ENCODE measurements at places on chromosomes 16 and 17.

DNA sequence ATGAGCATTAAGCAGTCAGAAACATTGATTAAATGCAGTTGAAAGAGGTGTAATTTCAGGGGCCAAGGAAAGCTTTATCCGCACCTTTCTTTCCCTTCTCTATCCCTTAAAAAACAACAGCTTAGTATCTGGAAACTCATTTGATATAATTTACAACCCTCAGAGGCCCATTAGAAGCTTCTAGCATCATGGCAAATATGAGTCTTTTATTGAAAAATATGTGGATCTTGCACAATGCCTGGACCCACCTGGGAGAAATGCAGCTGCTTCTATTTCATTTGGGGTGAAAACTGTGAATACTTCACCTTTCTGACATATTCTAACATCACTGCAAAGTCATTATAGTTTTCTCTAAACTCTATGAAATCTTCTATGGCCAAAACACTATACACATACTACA is 492.2 kb upstream of the PSMD7 start:
- H3K36me3 ChIP-seq: no peaks in the 10 kb centered on the region
- DNase-seq: no peak
- H3K4me1 ChIP-seq: no peaks in the 10 kb centered on the region
- H3K27ac ChIP-seq: no peak overlapping the region
- no peak overlapping the region for H3K4me3 ChIP-seq

- DNase-seq: no peak
- H3K27me3 ChIP-seq: no peaks in the 10 kb centered on the region
- no peaks in the 10 kb centered on the region for H3K4me1 ChIP-seq
- no peaks in the 10 kb centered on the region for H3K36me3 ChIP-seq
- H3K4me3 ChIP-seq: no peak overlapping the region
These were observed 89.0 kb downstream of the SHISA6 start for GRCh38 chr17:11330006-11330405.

DNA sequence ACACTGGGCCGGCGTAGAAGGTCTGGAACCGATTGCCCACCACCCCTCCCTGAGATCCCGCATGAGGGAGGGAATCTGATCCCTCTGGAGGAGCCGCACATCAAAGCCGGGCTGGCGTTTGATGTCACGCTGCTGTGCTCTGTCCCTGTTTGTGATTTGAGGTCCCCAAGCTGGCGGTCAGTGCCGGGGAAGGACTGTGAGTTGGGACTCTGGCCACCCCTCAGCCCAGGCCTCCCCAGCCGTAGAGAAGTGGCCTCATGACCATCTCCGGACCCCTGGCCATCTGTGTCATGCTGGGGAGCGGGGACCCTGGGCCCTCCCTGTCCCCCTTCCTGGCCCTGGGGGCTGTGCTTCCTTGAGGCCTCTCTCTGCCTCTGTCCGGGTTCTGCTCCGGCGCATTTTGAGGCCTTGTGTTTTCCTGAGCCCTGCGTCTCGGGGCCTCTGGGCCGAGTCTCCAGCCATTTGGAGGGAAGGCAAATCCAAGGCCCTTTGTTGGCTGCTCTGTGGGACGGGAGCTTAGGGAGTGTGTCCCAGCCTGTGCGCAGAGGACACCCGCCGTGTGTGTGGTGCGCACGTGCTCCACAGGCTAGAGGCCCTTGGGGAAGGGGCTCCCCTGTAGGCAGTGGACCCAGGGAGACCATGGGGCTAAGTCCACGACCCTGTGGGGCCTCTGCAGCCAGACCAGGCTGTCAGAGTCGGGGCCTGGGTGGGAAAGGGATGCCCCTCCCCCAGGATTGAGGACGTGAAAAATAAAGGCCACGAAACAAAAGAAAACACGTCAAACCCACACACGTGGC is 15.1 kb downstream of the ASPSCR1 start:
- no peaks in the 10 kb centered on the region for H3K27me3 ChIP-seq
- H3K4me1 ChIP-seq: no peaks in the 10 kb centered on the region
- H3K36me3 ChIP-seq: peaks cover 5% of the 10 kb centered on the region

DNA sequence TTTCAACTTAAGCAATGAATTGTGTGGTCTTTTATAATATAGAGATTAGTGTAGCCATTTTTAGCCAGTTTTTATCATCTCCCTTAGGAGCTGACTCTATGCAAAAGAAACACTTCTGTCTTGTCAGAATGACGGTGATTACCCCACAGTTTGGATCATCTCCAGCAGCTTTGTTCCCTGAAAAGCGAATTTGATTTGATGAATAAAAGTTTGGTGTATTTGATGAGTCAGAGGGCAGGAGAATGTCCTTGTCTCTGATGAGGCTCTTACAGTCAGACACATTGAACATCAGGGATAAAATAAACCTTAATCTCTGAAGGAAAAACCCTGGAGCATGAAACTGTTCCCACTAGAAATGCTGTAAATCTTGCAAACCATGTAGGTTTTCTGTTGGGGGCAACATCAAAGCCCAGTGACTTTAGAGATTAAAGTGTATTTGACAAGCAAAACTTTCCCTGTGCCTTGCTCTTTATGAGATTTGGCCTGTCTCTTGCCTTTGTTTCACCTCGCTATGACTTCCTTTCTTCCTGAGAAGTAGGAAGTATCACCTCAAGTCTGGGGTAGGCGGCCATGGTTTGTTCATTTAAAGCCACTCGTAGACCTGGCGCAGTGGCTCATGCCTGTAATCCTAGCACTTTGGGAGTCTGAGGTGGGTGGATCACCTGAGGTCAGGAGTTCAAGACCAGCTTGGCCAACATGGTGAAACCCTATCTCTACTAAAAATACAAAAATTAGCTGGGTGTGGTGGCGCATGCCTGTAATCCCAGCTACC is 209.3 kb downstream of the FTO start:
- no peak overlapping the region for H3K27ac ChIP-seq
- H3K27me3 ChIP-seq: no peaks in the 10 kb centered on the region
- no peak for DNase-seq
- peaks cover 26% of the 10 kb centered on the region for H3K4me1 ChIP-seq

DNA sequence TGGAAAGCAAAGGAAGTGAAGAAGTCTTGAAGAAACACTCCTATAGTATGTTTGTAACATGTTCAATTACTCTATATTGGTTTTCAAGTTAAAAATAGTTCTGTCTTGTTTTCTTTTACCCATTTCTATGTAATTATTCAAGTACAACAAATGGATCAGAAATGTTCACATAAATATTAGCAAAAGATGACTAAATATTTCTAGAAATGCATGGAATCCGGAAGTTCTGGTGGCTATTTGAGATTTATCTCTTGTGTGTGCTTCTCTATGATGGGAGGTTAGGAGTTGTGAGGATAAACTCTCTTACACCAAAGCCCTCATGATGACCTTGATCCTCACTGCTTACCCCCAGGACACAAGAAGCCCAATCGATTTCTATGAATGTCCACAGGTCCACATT is 237.5 kb downstream of the CDH8 start:
- no peak for DNase-seq
- no peaks in the 10 kb centered on the region for H3K27me3 ChIP-seq
- no peaks in the 10 kb centered on the region for H3K4me1 ChIP-seq
- no peaks in the 10 kb centered on the region for H3K36me3 ChIP-seq
- no peak overlapping the region for H3K4me3 ChIP-seq
- no peak overlapping the region for H3K27ac ChIP-seq

GRCh38 chr17:7837408-7838088 is 3.5 kb downstream of the KDM6B start:
- DNase-seq: no peak
- H3K27ac ChIP-seq: peak overlapping the region; percentile 100
- H3K36me3 ChIP-seq: peaks cover 11% of the 10 kb centered on the region
- peak overlapping the region; percentile 95 for H3K4me3 ChIP-seq
- H3K27me3 ChIP-seq: peaks cover 8% of the 10 kb centered on the region

- H3K27ac ChIP-seq: no peak overlapping the region
- no peak overlapping the region for H3K4me3 ChIP-seq
- no peak for DNase-seq
- no peaks in the 10 kb centered on the region for H3K4me1 ChIP-seq
These were observed 187.5 kb upstream of the FOXF1 start for GRCh38 chr16:86322806-86323205.

DNA sequence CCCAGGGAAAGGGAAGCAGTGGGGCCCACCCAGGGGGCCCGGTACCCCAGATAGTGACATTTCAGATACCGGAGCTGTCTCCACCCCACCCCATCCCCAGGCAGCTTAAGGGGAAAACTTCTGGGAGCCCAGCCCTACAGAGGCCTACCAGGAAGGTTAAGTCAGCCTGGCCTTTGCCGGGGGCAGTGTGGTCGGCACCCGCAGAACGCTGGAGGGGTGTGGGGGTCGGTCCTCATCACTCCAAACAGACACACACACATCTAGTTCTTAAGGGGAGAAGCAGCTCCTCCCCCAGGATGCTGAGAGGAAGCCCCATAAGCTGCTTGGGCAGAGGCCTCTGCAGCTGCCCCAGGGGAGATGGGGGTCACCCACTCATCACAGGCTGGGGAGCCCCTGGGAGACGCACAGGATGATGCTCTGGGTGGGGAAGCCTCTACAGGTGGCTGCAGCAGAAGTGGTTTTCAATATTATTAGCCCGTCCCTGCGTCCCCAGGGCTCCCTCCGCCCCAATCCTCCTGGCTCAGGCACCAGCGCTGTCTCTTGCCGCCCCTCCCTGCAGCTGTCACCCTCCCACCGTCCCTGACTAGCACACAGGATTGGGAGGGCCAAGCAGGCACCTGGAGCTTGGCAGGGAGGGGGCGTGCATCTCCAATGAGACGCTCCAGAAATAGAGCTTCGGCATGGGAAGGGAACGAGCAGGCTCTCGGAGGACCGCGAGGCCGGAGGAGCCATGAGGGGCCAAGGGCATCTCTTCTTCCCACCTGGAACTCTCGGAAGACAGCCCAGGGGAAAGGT is 1.4 kb upstream of the ABR start:
- no peaks in the 10 kb centered on the region for H3K36me3 ChIP-seq
- no peak for DNase-seq
- no peaks in the 10 kb centered on the region for H3K27me3 ChIP-seq
- peaks cover 30% of the 10 kb centered on the region for H3K4me1 ChIP-seq

DNA sequence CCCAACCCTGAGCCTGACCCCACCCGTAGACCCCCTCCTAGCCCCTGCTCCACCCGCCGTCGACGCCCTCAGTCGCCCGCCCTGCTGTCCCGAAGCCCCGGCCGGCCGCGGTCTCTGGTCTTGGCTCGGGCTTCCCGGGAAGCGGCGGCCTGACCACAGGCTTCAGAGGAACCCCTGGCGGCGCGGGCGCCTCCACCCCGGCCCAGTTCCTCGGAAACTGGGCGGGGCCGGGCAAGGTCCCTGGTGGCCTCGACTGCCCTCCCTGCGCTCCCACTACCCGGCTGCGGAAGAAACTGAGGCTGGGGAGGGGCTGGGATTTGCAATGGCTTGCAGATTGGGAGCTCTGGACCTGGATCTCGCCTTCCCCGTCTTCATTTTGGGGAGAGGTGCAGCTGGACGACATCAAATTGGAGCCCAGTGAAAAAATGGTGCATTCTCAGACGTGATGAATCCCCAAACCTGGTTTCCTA is 692 bp upstream of the SOCS1 start:
- H3K4me1 ChIP-seq: peaks cover 41% of the 10 kb centered on the region
- peak overlapping the region; percentile 89 for H3K27ac ChIP-seq
- peak overlapping the region; percentile 83 for H3K4me3 ChIP-seq

DNA sequence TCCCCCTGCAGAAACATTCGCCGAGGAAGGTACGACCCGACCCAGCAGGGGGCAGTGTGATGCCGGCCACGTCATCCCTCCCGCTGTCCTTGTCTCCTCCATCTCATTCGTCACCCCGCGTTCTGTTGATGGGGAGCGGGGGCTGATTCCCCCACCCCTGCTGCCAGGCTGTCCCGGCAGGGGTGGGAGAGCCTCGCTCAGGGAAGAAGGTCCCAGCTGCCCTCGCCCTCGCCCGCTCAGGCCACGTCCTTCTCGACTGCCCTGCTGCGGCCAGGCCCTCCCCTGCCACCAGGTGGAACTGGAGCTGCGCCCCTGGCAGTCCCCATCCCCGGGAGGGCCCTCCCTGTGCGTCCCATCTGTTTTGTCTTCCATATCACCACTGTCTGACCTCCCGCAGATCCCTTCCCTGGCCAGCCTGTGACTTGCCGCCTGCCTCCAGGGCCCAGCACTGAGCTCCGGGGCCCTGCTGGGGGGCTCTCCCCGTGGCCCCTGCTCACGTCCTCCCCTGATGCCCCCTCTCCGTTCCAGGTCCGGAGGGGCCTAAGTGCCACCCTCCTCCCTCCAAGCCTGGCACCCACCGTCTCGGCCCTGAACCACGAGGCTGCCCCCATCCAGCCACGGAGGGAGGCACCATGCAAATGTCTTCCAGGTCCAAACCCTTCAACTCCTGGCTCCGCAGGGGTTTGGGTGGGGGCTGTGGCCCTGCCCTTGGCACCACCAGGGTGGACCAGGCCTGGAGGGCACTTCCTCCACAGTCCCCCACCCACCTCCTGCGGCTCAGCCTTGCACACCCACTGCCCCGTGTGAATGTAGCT is 20.6 kb downstream of the ADAM11 start:
- H3K27me3 ChIP-seq: peaks cover 59% of the 10 kb centered on the region
- peak; percentile 75 for DNase-seq
- peak overlapping the region; percentile 57 for H3K4me3 ChIP-seq
- H3K27ac ChIP-seq: no peak overlapping the region
- H3K36me3 ChIP-seq: no peaks in the 10 kb centered on the region

DNA sequence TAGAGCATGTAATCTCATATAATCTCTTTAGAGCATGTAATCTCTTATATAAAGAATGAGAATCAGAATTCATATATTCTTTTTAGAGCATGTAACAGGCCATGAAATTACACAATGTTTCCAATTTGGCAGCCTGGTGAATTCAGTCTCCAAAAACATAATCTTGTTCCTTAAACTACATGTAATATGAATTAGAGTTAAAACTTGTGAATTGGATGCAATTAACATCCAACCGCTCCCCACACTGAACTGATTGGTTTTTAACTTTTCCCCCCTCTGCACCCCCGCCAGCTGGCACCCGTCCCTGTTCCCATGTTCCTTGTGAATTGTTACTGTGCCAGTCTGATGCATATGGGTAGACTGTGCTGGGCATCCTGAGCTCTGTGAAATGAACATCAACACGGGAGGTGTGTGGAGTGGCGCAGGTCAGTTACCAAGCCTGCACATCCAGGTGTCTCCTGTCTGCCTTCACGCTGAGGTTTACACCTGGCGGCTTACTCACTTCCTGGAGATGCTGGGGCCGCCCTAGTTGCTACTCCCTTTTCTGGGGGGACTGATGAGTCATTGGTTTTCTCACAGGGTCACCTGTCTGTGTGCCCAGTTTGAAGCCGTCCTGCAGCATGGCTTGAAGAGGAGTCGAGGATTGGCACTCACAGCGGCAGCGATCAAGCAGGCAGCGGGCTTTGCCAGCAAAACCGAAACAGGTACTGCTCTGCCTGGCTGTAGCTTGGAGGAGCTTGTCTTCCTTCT is 50.4 kb downstream of the SNX29 start:
- no peaks in the 10 kb centered on the region for H3K27me3 ChIP-seq
- no peak for DNase-seq
- no peak overlapping the region for H3K4me3 ChIP-seq
- no peaks in the 10 kb centered on the region for H3K36me3 ChIP-seq
- no peak overlapping the region for H3K27ac ChIP-seq
